A549 (cell line): ENCODE measurements at places on chromosomes 12 and 14. TPM values are rescaled to one million over a fixed set of nuclear protein-coding genes. Genes with fewer than 3 reads are reported as not detected.

The NYNRIN gene
- polyA plus RNA-seq, result 0.17 to 0.29 TPM (median 0.19 TPM) in 3 replicates

The SLC10A1 gene
- not detected in 3 replicates for polyA plus RNA-seq

The TAOK3 gene
- 10.6 to 13.7 TPM (median 13.1 TPM) in 3 replicates for polyA plus RNA-seq

The OR9K2 gene
- polyA plus RNA-seq, result not detected in 3 replicates

The CATSPERB gene
- polyA plus RNA-seq, result not detected in 3 replicates

The SERPINA5 gene
- 0.51 to 0.95 TPM (median 0.74 TPM) in 3 replicates for polyA plus RNA-seq

The MYO1H gene
- not detected in 3 replicates for polyA plus RNA-seq

The ESR2 gene
- polyA plus RNA-seq, result 0.06 to 0.09 TPM (median 0.07 TPM) in 3 replicates

The SLC6A13 gene
- 0.20 to 0.61 TPM (median 0.49 TPM) in 3 replicates for polyA plus RNA-seq

The APOF gene
- polyA plus RNA-seq, result not detected in 3 replicates

The SGPP1 gene
- 14.2 to 16.1 TPM (median 14.9 TPM) in 3 replicates for polyA plus RNA-seq

The KCNH5 gene
- not detected in 3 replicates for polyA plus RNA-seq

- DNase-seq, result no peak
Measured at GRCh38 chr14:101242442-101243385, 318.6 kb upstream of the DIO3 start.

GRCh38 chr14:63510538-63510937, 32.6 kb downstream of the PPP2R5E start:
- DNase-seq, result no peak

GRCh38 chr12:3667485-3667884, 85.4 kb downstream of the CRACR2A start:
- no peak for DNase-seq

DNA sequence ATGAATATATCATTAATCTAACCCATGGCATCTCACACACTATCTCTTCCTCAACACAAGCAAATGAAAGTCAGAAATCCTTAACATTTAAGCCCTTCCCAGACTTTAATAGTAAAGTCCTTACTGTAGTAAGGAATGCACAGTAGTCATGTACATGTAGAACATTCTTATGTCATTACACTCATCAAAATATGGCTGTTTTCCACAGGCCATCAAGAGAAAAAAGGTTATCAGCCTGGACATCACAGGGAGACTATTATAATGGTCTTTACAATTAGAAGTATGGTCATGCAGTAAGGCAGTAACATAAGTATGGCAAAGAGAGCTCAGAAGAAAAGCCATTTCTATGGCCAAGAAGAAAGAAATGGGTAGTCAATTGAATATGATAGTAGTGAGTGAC, 121.2 kb downstream of the SLC6A15 start:
- no peak for DNase-seq

GRCh38 chr14:38158468-38158867, 49.2 kb upstream of the SSTR1 start:
- DNase-seq, result no peak

GRCh38 chr14:56099081-56099797, 19.0 kb upstream of the PELI2 start:
- no peak for DNase-seq

GRCh38 chr12:94503619-94504018, 44.0 kb upstream of the CEP83 start:
- DNase-seq, result no peak

- DNase-seq, result no peak
Measured at GRCh38 chr12:49661191-49661590, 37.8 kb downstream of the PRPF40B start.

DNA sequence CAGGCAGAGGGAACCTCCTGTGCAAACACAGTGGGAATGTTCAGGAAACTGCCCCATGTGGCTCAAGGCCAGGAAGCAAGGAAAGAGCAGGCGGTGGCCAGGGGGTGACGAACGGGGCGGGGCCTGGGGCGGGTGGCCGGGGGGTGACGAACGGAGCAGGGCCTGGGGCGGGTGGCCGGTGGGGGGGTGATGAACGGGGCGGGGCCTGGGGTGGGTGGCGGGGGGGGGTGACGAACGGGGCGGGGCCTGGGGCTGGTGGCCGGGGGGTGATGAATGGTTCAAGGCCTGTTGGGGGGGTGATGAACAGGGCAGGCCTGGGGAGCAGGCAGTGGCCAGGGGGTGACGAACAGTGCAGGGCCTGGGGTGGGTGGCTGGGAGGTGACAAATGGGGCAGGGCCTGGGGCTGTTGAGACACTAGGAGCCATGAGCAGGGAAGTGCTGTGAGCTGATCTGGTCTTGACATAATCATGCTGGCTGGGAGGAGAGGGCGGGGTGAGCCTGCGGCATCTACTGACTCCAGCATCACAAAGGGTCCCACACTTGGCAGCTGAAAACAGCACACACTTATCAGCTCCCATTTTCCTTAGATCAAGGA, 62.7 kb upstream of the FBRSL1 start:
- peak; percentile 53 for DNase-seq

- DNase-seq, result peak; percentile 71
Measured at GRCh38 chr12:49538510-49539403, at the start of gene KCNH3. Gene KCNH3 (plus strand): TSS chr12:49539030. CDS start chr12:49539417, 387 bp downstream.

DNA sequence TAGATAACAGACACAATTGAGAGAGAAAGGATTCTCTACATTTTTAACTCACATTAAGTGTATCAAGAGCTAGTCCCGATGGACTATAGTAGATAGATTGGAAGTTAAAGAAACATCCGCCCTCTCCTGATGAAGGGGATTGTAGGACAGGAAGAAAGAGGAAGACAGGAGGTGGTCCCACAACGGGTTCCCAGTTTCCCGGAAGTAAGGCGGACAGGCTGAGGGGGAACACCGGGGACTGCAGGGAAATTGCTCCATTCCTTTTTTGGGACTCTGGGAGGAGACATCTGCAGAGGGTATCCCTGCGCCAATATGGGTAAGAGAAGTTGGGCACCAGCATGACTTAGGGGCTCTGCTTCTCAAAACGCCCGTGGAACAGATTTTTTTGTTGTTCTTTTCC, 177.5 kb upstream of the ATF7IP start:
- DNase-seq, result no peak

DNA sequence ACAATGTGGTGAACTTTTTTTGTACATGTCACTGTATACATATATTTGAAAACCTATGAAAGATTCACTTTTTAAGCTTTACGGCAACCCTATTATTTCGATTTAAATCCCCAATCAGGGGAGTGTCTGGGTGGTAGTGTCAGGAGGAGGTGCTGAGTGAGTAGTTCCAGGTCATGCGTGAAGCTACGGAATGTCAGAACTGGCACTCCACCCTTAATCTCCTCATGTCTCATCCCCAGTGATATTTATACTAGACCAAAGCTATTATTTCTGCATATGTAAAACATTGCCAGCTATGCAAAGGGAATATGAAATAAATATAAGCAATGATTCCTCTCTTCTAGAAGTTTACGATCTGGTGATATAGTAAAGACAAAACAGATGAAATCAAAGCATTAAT, 12.3 kb downstream of the NR1H4 start:
- DNase-seq, result no peak

DNA sequence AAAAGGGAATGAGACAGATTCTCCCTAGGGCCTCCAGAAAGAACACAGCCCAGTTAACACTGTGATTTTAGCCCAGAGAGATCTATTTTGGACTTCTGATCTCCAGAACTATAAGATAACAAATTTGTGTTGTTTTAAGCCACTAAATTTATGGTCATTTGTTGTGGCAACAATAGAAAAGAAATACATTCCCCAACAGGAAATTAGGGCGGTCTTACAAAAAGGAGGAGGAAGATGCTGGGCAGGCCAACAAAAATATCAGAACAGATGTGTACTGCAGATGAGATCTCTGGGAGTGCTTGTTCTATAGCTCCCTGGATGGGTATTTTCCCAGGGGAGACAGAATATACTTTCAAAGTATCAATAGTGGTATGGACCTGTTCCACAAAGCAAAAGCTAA, 32.0 kb upstream of the SOCS2 start:
- no peak for DNase-seq

GRCh38 chr12:132111654-132112304, 32.3 kb downstream of the DDX51 start:
- no peak for DNase-seq

DNA sequence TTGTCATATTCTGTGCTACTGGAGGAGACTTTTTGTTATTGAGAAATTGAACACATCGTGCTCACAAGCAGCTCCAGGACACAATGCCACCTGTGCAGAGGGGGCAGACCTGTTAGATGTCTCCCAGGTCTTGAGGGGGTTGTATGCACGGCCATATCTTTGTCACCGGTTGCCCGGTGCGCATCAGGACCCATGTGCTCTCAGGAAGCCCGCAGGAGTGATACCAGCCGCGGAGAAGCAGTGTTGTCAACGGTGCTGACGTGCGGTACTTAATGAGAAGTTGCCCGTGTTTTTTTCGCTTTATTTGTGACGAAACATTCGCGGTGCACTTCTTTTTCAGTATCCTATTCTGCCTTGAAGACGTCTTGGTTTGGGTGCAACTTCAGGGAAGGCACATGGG, 128.2 kb upstream of the RTL1 start:
- DNase-seq, result no peak

DNA sequence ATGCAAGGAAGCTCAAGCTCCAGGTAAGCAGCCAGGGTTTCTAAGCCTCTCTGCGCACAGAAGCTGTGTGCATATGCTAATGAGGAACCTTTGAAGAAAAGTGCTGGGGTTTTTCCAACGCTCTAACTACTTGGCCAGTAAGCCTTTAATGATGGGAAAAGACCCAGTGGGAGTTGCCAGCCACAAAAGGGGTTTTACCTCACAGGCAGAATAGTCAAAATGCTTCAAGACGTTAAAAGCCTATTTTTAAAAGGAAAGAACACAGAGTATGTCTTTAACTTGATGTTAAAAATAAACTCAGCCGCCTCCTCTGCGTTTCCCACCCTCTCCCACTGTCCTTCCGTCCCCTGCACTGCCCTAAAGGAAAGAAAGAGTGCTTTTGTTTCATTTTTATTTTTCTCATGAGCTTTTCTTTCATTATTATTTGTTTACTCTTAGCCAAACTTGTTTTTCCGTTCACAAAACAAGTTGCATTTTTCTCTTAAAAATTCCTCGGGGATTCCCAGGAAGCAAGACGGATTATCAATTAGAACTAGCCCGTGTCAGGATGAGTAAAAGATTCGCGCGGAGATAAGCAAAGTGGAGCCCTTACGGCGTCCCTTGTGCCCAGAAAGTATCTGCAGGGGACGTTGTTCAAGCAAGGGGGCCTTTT, 209.8 kb upstream of the NUDT4 start:
- DNase-seq, result no peak

- DNase-seq, result peak; percentile 46
Measured at GRCh38 chr14:31880935-31881334, 196.2 kb upstream of the ARHGAP5 start.

GRCh38 chr14:72521045-72521444, 372.9 kb downstream of the DPF3 start:
- DNase-seq, result no peak

GRCh38 chr14:68401855-68402254, 391.0 kb downstream of the ZFP36L1 start:
- no peak for DNase-seq

DNA sequence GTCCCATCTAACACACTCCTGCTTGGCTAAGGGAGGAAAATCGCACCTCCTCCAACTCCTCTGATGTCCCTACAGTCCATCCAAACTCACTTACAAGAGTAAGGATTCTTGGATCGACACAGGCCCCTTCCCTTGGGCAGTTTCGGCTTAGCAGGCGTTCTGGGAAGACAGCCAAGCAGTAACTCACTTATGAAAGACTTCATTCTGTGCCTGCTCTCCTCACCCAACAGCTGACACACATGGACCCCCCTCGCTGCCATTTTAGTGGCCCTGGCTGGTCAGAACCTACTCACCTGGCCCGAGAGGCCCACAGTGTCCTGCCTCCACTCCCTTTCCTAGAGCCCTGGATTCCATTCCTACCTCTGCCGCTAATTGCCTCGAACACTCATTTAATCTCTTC, 52.3 kb upstream of the BCL2L14 start:
- DNase-seq, result no peak

GRCh38 chr12:10058387-10058786, 27.9 kb downstream of the CLEC9A start:
- no peak for DNase-seq

GRCh38 chr12:49483619-49484018, 55.2 kb upstream of the KCNH3 start:
- DNase-seq, result no peak

- DNase-seq, result no peak
Measured at GRCh38 chr14:92880351-92880750, 42.6 kb upstream of the CHGA start.
